Bone marrow (tissue), 2 donors: ENCODE measurements at places on chromosomes 6 and 20.

DNA sequence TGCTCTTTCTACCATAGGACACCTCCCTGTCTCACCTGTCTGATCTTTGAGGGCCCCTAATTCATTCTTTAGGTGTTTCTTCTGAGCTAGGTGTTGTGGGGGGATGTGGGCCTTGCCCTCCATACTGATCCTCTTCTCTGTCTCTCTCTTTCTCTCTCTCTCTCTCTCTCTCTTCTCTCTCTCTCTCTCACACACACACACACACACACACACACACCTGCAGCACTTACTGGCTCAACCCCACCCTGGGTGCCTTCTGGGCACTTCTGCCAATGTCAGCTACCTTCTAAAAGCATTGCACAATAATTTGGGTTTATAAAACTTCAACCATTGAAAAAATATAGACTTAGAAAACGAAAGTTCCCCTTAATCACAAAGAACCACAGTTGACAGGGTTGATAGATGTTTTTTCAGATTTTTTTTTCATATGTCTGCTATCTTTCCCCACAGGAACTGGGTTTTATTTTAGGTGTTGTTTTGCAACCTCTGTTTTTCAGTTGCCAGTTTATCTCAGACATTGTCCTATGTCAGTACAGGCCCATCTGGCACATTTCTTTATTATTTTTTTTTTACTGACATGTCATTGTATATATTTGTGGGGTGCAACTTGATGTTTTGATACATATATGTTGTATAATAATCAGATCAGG is 28.1 kb downstream of the PKIG start:
- no peak for DNase-seq

GRCh38 chr6:14635934-14636591 is 518.5 kb downstream of the CD83 start:
- no peak for DNase-seq

DNA sequence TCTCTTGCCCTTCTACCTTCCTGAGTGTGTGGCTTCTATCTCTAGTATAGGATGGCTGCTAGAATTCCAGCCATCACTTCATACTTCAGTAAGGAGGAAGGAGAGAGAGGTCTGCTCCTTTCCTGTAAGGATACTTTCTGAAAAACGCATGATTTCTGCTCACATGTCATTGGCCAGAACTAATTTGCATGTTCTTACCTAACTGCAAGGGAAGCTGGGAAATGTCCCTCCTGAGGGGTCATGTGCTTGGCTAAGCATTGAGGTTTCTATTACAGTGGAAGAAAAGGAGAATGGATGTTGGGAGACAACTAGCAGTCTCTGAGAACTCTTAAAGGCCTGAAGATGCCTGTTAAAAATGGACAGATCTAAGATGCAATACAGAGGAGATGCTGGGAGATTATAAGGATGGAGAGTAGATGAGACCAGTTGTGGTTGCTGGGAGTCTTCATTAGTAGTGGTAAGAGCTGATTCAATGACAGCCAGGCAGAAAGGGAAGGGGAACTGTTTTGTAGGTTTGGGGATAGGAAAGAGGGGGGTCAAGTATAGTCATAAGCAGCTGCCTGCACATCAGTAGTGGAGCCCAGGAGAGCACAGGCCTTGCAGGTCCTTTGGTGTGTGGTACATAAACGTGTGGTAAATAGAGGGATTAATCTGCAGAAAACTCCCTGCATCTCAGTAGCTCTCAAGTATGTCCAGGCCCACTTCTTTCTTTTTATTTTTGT is 20.2 kb downstream of the CDS2 start:
- DNase-seq: no peak

GRCh38 chr20:51020657-51021056 is 2.2 kb downstream of the KCNG1 start:
- no peak for DNase-seq

GRCh38 chr6:3568396-3569082 is 111.7 kb upstream of the SLC22A23 start:
- DNase-seq: no peak

- DNase-seq: no peak
These were observed 90.7 kb downstream of the CEP57L1 start for GRCh38 chr6:109186012-109186411.
